Ammon's horn (tissue), 1 donor: ENCODE measurements at places on chromosomes 2 and 18.

DNA sequence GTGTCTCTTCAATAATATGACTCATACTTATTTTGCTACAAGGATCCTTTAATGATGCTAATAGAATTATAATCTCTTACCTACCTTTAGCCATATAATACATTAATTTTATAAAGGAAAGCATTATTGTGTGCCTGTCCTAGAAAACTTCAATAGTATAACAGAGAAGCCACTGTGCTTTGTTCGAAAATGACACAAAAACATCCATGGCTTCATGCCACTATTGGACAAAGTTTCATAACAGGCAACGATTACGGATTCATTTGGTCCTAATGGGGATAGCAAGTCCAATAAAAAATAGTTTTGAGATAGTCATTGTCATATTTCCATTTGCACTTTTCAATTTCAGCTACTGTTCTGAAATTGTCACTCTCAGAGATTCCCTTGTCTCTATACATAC is 52.5 kb upstream of the CCDC150 start:
- DNase-seq = peak; percentile 70

DNA sequence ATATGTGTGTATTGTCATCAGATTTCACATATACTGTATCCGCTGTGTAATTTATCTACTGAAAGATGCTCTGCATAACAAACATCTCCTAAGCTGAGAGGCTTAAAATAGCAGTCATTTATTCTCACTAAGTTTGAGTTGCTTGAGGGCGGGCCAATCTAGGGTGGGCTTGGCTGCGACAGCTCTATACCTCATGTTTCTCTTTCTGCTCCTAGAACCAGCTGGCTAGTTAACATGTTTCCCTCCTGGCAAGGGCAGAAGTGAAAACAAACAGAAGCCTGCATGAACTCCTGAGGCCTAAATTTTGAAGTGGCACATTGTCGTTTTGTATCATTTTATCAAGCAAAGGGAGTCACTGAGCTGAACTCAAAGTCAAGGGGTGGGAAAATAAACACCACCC is 585.0 kb upstream of the VRK2 start:
- no peak for DNase-seq

GRCh38 chr2:158778243-158778642 is 16.9 kb upstream of the DAPL1 start:
- DNase-seq = no peak

DNA sequence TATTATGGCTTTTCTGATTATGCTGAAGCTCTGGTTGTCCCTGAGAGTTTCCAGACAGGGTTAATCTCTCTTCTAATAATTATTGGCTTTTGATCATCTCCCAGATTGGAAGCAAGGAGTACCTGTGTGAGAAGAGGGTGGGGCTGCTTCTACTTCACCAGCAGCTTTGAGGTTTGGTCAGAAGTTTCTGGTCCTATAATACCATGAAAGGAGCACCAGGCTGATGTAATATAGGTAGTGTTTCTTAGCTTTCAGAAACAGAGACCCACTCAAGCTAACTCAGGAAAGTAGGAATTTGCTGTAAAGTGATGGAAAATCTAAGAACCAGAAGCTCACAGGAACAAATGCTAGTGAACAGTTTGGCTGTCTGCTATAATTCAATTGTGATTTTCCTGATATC is 57.6 kb downstream of the SGPP2 start:
- no peak for DNase-seq
